ENCODE measurements at places on chromosomes 2 and 18. TPM values are rescaled to one million over a fixed set of nuclear protein-coding genes. Genes with fewer than 3 reads are reported as not detected.

GRCh38 chr18:78939105-78939504 lies 40.5 kb upstream of the SALL3 start:
- peaks cover 10% of the 10 kb centered on the region for H3K36me3 ChIP-seq
- peaks cover 8% of the 10 kb centered on the region for H3K27me3 ChIP-seq
- DNase-seq: no peak
- H3K4me1 ChIP-seq: peaks cover 16% of the 10 kb centered on the region
- H3K27ac ChIP-seq: no peak overlapping the region

- DNase-seq: no peak
- H3K27ac ChIP-seq: no peak overlapping the region
- H3K36me3 ChIP-seq: no peaks in the 10 kb centered on the region
- no peaks in the 10 kb centered on the region for H3K27me3 ChIP-seq
Measured at GRCh38 chr18:59912007-59912550, 12.3 kb downstream of the PMAIP1 start.

DNA sequence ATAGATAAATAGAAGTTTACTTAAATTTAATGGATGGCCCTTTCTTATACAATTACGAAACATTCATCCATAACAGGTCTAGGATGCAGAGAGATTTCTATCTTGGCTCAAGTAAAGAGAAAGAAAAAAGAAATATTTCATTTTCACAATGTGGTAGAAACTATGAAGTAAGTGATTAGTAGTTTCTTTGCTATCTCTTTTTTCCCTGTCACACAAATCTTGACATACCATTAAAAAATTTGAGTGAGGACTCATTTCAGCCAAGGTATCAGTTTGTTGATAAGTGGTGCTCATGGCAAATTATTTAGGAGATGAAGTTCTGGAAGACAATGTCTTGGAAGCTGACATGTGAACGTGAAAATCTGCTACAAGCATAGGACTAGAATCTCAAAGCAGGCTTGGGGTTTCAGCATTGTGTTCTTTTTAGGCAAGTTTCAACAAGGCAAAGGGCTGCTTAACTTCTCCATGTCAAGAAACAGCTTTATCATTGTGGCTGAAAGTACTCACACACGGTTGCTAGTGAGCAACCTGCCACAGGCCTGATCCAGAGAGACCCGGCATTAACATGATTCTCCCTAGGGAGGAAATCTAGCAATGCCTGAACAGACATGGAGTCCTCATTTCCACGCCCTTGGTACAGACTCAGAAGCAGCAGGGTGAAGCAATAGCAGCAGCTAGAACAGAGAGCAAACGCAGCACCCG lies 414.6 kb downstream of the DLGAP1 start:
- no peak for DNase-seq
- H3K27ac ChIP-seq: no peak overlapping the region
- no peaks in the 10 kb centered on the region for H3K27me3 ChIP-seq
- no peak overlapping the region for H3K4me3 ChIP-seq
- no peaks in the 10 kb centered on the region for H3K36me3 ChIP-seq
- H3K4me1 ChIP-seq: peaks cover 34% of the 10 kb centered on the region

DNA sequence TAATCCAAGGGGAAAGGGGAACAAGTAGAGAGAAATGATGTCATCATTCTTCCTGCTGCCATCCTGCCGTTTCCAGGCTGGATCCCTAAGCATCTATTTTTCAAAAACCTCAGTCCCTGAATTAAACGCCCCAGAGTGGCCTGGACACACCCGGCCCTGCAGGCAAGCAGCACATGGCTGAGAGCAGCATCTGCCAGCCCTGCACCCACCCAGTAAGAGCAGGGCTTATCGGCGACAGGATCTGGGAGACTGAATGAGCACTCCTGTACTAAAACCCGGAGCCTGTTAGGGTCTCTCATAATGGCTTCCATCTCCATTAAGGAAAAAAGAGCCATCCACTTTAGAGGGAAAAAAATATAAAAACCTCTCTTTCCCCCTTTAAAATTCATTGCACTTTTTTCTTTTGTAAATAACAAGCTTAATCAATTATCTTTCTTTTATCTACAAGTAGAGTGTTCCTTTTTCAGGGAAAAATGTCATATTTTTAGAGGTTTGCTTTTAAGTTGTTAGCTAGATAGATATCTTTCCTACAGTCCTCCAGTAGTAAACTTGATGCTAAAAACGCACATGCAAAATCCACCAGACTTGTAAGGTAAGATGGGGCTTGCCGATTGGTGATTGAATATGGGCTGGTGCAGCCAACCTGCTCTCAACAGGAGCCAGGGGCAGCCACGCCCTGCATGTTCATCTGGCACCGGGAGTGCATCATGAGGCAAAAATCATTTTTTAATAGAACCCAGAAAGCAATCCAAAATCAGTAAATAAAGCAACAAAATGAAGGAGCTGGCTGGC lies 457.8 kb downstream of the EIPR1 start:
- no peak overlapping the region for H3K27ac ChIP-seq
- no peaks in the 10 kb centered on the region for H3K36me3 ChIP-seq
- DNase-seq: no peak
- no peak overlapping the region for H3K4me3 ChIP-seq
- H3K4me1 ChIP-seq: no peaks in the 10 kb centered on the region

DNA sequence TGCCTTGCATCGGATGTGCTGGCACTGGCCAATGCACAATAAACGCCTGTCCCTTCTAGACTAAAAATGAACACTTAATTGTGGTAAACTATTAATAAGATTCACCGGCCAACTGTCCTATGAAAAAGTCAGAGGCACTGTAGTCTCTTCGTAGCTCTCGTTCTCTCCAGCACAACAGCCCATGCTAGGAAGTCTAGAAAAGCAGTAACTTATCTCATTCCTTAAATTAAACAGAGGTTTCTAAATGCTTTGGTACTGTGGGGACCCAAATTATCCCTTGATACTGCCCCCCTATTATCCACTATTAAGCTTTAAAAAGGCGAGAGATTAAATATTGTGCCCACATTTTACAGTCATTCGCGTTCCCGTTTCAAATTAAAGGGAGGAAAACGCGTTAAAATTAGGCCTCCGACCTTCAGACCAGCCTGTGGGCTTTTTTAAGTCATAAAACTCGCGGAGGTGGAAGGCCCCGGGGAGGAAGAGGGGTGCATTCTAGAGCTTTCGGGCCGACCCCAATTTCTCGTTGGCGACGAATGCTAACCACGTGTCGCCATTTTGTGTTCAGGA lies 1.5 kb upstream of the PCBP1 start:
- DNase-seq: no peak
- H3K36me3 ChIP-seq: peaks cover 36% of the 10 kb centered on the region
- no peaks in the 10 kb centered on the region for H3K27me3 ChIP-seq
- peak overlapping the region; percentile 97 for H3K4me3 ChIP-seq
- peak overlapping the region; percentile 99 for H3K27ac ChIP-seq

The FSHR gene
- not detected for total RNA-seq

DNA sequence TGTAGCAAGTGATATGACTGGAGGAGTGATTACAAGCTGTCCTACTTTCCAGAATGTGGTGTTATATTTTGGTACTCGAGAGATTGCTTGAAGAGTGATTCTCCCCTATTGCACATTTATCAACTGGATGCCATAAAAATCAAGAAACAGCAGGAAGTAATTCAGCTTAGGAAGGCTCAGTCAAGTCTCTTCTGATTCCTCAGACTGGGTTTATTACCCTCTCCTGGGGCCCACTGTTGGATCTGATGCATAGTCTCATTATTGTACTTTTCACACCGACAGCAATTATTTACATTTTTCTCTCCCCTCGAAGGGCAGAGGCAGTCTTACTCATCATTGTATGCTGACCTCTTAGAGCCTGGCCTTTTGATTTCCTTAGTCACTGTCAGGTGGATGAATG lies 9.3 kb downstream of the NOSTRIN start:
- no peak for DNase-seq
- H3K27ac ChIP-seq: no peak overlapping the region
- no peaks in the 10 kb centered on the region for H3K27me3 ChIP-seq

GRCh38 chr2:238776003-238776760 lies 71.7 kb upstream of the TWIST2 start:
- H3K27me3 ChIP-seq: no peaks in the 10 kb centered on the region
- no peaks in the 10 kb centered on the region for H3K36me3 ChIP-seq
- no peak overlapping the region for H3K27ac ChIP-seq

DNA sequence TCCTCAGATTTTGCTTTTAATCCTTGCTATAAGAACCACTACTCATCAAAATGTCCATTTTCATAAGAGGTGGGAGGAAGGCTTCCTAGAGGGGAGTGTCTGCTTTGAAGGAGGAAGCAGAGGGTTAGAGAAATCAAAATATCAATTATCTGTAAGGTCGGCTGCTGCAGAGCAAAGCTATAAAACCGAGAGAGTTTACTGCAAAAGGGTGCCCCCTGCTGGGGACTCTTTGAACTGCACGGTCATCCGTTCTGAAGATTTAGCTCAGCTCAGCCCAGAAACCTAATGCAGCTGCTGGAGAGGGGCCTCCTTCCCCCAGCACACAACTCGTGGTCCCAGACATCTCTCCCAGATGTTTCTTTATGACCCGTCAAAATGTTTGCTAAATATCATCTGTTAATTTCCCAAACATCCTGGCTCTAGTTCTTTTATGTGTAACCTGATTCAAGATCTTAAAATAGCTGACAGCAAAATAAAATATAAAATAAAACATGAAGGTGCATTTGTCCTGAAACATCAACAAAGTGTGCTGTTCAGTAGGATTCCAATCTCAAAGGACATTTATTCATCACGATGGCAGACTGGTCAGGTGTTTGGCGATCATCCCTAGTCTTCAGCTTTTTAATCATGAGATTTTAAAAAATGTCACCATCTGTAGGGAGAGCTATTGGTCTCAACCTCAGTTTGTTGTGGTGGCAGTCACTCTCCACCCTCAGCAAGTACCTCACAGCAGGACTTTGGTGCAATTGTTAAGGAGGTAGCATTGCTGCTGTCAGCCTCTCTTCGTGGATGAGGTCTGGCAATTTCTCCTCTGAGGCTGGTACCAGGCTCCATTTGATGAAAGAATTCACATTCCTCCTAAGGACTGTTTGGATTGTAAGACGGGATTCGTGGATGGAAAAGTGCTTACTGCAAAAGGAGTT lies 185.9 kb downstream of the MTX2 start:
- H3K36me3 ChIP-seq: no peaks in the 10 kb centered on the region
- H3K27ac ChIP-seq: no peak overlapping the region
- peaks cover 12% of the 10 kb centered on the region for H3K27me3 ChIP-seq

GRCh38 chr18:23238152-23238531 lies 102.9 kb downstream of the CABLES1 start:
- H3K4me3 ChIP-seq: no peak overlapping the region
- peaks cover 65% of the 10 kb centered on the region for H3K4me1 ChIP-seq
- peak overlapping the region; percentile 80 for H3K27ac ChIP-seq
- no peak for DNase-seq
- no peaks in the 10 kb centered on the region for H3K27me3 ChIP-seq
- H3K36me3 ChIP-seq: peaks cover 44% of the 10 kb centered on the region

GRCh38 chr2:102291319-102292075 lies 19.9 kb upstream of the IL1RL1 start:
- no peaks in the 10 kb centered on the region for H3K27me3 ChIP-seq
- DNase-seq: no peak
- no peak overlapping the region for H3K4me3 ChIP-seq
- no peak overlapping the region for H3K27ac ChIP-seq
- H3K4me1 ChIP-seq: no peaks in the 10 kb centered on the region

The GRP gene
- not detected for total RNA-seq

DNA sequence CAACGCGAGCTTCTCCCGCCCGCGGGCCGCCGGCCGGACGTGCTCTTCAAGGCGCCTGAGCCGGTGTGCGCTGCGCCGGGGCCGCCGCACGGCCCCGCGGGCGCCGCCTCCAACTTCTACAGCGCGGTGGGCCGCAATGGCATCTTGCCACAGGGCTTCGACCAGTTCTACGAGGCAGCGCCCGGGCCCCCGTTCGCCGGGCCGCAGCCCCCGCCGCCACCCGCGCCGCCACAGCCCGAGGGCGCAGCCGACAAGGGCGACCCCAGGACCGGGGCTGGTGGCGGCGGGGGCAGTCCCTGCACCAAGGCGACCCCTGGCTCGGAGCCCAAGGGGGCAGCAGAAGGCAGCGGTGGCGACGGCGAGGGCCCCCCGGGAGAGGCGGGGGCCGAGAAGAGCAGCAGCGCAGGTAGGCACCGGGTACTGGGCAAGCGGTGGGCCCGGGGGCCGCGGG lies 676 bp downstream of the HOXD11 start:
- DNase-seq: no peak
- peaks cover 98% of the 10 kb centered on the region for H3K27me3 ChIP-seq
- H3K4me1 ChIP-seq: peaks cover 42% of the 10 kb centered on the region
- H3K27ac ChIP-seq: no peak overlapping the region
- no peak overlapping the region for H3K4me3 ChIP-seq

DNA sequence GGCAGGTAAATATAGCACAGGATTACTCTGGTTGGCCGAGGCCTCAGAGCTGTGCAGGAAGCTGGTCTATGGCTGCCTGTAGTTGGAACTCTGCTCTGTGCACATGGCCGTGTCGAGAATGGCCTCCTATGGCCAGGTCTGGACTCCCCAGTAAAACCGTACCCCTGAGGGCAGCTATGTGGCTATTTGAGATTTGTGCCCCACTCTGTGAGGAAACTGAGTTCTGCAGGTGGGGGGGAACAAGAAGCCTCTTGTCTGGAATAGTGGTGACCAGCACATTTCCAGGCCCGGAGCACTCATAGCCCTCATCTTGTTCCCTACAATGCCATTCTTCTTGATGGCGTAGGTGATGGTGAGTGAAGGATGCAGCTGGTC lies 15.0 kb upstream of the TEX51 start:
- no peak overlapping the region for H3K4me3 ChIP-seq
- peaks cover 8% of the 10 kb centered on the region for H3K4me1 ChIP-seq
- no peak overlapping the region for H3K27ac ChIP-seq
- peaks cover 21% of the 10 kb centered on the region for H3K27me3 ChIP-seq
- no peak for DNase-seq

- no peaks in the 10 kb centered on the region for H3K36me3 ChIP-seq
- H3K27me3 ChIP-seq: no peaks in the 10 kb centered on the region
- H3K27ac ChIP-seq: no peak overlapping the region
- H3K4me1 ChIP-seq: no peaks in the 10 kb centered on the region
- H3K4me3 ChIP-seq: no peak overlapping the region
- no peak for DNase-seq
Measured at GRCh38 chr2:2571301-2572150, 240.5 kb upstream of the MYT1L start.

GRCh38 chr2:73106791-73107190 lies 6.0 kb downstream of the RAB11FIP5 start:
- no peaks in the 10 kb centered on the region for H3K36me3 ChIP-seq
- peaks cover 43% of the 10 kb centered on the region for H3K4me1 ChIP-seq
- H3K27ac ChIP-seq: 0 out of 2 replicates have a peak overlapping the region, but pooled peaks have one; percentile 82
- H3K27me3 ChIP-seq: peaks cover 5% of the 10 kb centered on the region
- no peak overlapping the region for H3K4me3 ChIP-seq

DNA sequence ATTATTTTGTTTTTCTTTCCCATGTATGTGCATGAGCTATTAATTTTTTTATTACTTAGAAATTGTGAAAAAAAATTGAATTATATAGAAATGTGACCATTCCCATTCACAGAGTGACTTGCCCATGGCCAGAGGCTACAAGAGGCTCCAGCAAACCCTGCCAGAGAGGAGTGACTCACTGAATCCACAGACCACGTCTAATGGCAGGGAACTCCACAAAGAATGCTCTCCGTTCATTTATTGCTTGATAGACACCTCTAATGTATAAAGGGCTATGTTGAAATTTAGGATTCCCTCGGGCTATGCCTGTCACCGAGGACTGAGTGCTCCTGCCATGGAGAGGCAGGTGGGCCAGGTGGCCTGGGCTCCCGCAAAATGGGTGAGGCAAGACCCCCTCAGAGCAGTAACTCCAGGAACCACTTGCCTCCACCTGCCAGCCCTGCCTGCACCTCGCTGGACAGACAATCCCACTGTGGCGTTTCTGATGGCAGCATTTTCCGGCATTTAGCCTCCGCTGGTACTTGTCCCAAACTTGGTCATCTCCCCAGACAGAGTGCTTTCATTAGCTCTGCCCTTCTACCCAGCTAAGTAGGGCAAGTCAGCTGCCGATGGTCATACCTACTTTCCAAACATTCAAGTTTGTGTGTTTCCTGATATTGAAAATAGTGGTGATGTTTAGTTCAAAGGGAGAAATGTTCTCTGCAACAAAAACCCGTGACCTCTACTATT lies 200.3 kb downstream of the PRKCE start:
- DNase-seq: no peak
- peaks cover 13% of the 10 kb centered on the region for H3K4me1 ChIP-seq
- no peak overlapping the region for H3K27ac ChIP-seq

Data from WTC11 (cell line).